ENCODE measurements at places on chromosomes 3 and 15.

DNA sequence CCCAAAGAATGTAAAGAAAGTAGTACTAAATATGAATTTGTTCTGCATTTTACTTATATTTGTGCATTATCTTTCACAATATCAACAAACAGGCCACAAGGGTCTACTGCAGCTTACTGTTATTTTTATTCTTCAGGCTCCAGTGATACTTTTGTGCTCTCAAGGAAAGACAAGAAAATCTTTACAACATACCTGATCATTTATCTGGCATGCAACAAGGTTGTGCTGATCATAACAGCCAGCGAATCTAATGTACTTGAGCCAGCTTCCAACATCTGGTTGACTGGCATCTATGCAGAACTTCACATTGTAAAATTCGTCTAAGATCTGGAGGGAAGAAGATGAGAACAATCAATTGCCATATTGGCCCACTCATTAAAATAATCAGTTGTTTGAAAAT, 520.0 kb downstream of the MECOM start:
- DNase-seq = no peak

- DNase-seq = no peak
Observed at GRCh38 chr3:134885877-134886621, 91.0 kb downstream of the EPHB1 start.

GRCh38 chr3:8802256-8802655, 32.8 kb upstream of the OXTR start:
- no peak for DNase-seq

DNA sequence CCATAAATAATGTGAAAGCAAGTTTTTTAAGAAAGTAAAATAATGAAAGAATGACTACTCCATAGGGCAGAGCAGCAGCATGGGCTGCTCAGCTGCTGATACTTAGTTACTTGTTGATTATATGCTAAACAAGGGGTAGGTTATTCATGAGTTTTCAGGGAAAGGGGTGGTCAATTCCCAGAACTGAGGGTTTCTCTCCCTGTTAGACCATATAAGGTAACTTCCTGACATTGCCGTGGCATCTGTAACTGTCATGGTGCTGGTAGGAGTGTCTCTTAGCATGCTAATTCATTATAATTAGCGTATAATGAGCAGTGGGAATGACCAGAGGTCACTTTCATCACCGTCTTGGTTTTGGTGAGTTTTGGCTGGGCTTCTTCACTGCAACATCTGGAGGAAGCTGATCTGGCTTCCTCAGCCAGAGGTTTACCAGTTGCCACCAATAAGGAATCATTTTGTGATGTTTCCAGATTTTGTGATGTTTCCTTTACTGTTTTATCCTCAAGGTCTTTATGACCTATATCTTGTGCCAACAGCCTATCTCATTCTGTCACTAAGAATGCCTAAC, 121.8 kb upstream of the CHL1 start:
- DNase-seq = no peak

GRCh38 chr3:107284612-107285011, 92.6 kb upstream of the CCDC54 start:
- DNase-seq = no peak

DNA sequence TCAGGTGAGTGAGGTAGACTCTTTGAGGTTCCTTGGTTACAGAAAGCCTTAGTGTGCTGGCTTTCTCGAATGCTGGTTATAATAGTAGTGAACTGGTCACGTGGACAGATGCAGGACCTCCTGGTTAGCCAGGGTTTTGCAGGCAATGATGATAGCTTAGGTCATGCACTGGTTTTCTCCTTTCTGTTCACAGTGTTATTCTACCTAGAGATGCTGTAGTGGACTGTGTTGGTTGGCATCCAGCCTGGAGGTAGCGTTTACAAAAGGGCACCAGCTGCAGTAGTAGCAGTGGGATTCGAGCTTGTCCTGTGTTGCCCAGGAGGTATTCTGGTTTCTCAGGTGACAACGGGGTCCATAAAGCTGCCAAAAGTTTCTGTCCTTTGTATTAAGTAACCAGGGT, 27.0 kb downstream of the PCCB start:
- no peak for DNase-seq

DNA sequence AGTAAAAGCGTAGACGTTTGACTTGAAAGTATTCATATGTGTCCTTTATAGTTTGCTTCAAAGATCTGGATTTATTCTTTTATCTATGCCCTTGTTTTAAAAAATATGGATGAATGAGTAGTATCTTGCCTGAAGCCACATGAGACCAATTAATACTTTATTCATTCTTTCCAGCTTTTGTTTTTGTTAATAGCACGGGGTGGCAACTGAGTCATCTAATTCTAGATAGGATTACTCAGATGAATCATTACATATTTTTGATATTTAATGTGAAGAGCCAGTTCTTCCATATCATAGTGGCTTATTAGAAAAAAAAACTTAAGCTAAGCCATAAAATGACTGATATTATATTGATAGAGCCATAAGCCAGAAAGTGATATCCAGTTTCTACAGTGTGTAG, 121.9 kb downstream of the BBX start:
- DNase-seq = no peak

- no peak for DNase-seq
Observed at GRCh38 chr3:25144430-25144829, 283.6 kb upstream of the RARB start.

All from right forelimb (tissue), 1 donor.